ENCODE measurements at places on chromosomes 3 and 15.

- no peak for DNase-seq
Measured at GRCh38 chr3:183253528-183254486, 754 bp downstream of the B3GNT5 start.

DNA sequence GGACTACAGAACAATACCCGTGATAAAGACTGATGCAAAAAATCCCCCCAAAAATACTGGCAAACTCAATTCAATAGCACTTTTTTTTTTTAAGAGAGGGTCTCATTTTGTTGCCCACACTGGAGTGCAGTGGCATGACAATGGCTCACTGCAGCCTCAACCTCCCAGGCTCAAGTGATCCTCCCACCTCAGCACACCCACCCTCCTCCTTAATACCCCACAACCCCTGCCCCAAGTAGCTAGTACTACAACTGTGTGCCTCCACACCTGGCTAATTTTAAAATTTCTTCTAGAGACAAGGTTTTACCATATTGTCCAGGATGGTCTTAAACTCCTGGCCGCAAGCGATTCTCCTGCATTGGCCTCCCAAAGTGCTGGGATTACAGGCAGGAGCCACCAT is 11.4 kb downstream of the TOP2B start:
- DNase-seq, result no peak

GRCh38 chr15:99387421-99388168 is 136.3 kb downstream of the LRRC28 start:
- no peak for DNase-seq

DNA sequence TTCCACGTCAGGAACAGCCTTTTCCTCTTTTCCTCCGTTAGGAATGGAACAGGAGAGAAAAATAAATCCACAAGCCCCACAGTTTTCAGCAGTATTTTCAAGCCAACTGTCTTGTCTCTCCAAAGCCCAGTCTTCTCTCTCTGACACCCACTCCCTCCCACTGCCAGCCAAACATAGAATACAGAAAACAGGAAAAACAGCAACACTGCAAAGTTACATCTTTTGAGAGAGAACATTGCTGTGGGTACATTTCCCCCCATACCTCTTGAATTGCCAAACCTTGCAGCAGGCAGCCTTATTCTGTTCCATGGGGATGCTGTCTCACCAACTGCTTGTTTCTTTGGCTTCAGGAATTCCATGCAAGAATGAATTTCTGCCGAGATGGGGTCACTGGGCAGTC is 355.7 kb upstream of the UMPS start:
- no peak for DNase-seq

GRCh38 chr15:49645941-49646340 is 25.1 kb downstream of the DTWD1 start:
- no peak for DNase-seq
